ENCODE measurements at places on chromosomes 12 and 14.

DNA sequence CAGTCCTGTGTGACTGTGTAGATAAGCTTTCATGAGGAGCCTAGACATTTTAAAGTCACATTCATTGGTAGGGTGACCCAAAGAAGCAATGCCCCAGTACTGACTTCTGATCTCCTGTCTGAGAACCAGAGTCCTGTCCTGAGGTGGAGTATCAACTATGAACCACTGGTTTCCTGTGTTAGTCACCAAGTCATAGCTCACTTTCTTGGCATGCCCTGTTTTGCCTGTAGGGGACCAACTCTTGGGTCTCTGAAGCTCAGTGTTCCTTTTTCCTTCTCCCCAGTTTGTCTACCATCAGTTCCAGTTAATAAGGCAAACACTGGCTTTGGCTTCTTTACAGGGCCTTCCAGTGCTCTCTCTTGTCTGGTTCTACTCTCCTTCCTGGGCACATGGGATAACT lies 97.4 kb downstream of the C12orf75 start:
- DNase-seq, result no peak

DNA sequence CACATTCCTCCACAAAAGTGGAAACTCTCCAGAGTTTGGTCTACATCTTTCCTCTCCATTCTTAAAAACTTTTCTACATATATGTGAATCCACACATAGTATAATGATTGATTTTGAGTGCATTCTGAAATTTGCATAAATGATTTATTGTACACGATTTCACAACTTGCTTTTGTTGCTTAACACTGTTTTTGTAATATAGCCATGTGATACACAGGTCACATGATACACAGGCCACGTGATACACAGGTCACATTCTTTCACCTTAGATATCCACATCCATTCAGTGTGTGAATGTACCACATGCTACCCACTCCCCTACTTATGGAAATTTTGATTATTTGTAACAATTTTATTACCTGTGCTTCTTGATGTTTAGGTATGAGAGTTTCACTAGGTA lies 319.1 kb downstream of the ZFP36L1 start:
- DNase-seq, result no peak

DNA sequence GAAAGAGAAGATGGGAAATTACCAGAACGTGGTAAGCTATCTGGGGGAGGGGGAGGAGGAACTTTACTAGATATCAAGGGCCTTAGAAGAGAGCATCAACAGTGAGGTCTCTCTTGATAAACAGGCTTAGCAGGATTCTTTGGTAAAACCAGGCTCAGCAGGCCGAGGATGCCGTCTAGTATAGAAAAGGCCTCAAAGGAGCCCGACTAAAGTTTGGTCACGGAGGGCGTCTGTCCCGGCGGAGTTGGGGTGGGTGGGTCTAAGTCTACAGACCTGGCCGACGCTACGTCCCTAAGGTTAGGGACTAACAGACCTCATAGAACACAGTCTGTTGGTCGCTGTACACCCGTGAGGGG lies 538 bp upstream of the TIGAR start:
- DNase-seq, result no peak

DNA sequence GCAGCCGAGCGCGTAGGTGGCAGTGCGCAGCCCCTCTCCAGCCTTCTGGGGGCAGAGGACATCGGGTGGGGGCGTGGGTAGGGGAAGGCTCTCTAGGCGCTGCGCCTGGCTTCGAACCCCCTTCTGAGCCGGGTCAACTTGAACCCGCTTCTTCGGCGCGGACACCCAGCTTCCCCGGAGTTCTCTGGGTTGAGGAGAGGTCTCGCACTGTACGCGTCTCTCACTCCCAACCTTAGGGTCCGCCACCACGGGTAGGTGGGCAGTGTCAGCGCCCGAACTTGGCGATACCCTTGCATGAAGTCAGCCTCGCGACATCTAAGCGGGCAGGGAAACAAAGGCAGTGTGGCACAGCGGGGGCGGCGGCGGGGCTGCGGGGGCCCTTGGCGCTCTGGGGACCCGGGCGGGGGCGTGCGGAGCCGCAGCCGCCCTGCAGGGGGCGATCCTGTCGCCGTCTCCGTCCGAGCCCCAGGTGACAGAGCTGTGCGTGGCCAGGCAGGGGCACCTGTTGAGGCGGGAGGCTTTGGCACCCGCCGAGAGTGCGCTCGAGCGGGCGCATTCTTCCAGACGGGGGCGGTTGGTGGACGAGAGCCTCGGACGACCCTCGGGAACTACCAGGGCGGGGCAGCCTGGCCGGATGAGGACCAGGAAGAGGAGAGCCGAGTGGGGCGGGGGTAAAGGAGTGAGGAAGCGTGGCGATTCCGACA lies 1.1 kb downstream of the GALNT16 start:
- DNase-seq, result no peak

- no peak for DNase-seq
These were observed 38.7 kb downstream of the DDX51 start for GRCh38 chr12:132105467-132105866.

GRCh38 chr12:48800971-48801370 lies 12.1 kb upstream of the ADCY6 start:
- no peak for DNase-seq

DNA sequence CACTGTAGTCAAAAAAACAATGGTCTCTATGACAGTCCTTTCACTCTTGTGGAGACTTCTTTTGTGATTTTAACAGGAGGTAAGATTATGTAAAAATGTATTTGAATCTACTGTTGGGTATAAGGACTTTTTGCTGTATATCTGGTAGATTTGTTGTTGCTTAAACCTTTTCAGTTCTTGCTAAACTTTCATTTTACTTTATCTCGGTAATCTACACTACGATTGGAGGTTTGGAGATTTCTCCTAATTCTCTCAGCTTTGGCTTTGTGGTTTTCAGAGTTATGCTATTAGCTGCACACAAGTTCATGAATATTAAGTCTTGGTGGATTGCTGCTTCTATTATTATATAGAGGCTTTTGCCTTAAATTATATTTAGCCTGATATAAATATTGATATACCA lies 116.6 kb upstream of the HIF1A start:
- no peak for DNase-seq

GRCh38 chr12:50925342-50925651 lies 27.0 kb upstream of the HIGD1C start:
- DNase-seq, result no peak

- DNase-seq, result no peak
These were observed 207.5 kb downstream of the ETV6 start for GRCh38 chr12:11856971-11857370.

GRCh38 chr12:100184549-100185145 lies 16.0 kb upstream of the ACTR6 start:
- no peak for DNase-seq

- no peak for DNase-seq
These were observed 110.5 kb downstream of the GPR135 start for GRCh38 chr14:59354666-59355065.

GRCh38 chr12:51082561-51083125 lies 753 bp downstream of the CSRNP2 start:
- DNase-seq, result peak; percentile 10

DNA sequence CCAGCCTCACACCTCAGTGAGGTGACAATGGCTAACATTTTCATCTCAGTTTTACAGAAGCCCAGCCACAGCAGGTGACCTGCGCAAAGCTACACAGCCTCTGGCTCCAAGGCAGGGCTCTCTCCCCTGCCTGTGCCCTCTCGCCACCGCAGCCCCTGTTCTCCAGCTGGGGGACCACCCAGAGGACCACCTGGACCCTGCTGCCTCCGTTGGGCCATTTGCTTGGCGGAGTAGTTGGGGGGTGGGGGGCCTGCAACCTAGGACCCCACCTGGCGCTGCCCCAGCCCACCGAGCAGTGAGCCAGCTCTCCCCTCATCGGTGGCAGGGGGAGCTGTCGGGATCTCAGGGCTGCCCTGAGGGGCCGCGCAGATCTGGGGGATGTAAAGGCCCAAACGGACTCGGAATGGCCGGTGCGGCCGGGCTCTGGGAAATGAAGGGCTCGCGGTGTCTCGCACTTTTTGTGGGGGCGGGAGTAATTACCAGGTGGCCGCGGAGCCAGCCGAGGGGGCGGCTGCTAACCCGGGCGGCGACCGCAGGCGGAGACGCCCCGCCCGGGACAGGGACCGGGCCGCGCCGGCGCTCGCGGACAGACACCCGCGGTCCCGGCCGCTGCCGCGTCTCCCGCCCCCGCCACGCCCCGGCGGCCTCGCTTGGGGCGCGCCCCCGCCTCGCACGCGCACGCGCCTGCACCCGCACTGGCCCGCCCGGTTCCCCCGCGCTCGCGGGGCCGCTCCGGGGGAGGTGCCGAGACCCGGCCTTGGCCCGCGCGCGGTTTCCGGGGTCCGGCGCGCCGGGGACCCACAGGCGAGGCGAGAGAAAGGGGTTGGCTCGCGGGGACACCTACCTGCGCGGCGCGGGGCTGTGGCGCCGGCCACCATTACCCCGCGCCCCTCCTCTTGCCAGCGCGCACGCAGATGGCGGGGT lies 8.6 kb upstream of the GPR68 start:
- no peak for DNase-seq

GRCh38 chr14:42673963-42674362 lies 1067.3 kb downstream of the LRFN5 start:
- DNase-seq, result no peak

DNA sequence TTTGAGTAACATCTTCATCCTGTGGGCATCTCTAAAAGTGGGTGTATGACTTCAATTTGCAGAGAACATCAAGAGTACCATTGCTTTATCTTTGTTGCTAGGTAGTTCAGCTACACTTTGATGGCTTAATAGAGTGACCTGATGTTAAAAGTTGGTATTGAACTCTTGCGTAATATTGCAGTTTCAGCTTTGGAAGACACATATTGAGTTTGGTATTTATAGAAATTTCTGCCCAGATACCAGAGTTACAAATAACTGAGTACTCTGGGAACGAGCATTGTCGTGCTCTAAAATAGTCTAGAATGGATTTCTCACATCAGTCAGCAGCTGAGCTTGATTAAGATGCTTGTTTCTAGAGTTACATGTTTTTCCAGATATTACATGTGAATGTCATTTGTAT lies 24.8 kb upstream of the AKAP5 start:
- no peak for DNase-seq

- DNase-seq, result no peak
These were observed 82.4 kb upstream of the MYF6 start for GRCh38 chr12:80625051-80625450.

DNA sequence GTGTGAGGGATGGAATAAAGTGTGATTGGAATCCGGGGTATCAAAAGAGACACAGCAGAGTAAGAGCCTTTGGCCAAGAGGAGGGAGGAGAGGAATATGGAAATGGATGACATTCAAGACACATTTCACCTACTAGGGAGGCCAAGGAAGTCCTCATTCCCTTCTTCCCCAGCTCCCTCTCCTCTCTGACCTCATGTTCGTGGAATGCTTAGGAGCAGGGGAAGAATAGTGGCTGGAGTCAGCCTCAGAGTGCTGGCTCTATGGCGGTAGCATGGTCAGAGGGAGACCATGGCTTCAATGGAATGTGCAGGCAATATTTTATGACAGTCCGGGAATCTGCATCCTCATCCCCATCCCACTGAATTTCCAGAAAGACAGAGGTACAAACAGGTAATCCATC lies 196.6 kb downstream of the EGLN3 start:
- DNase-seq, result no peak

- DNase-seq, result no peak
These were observed 2.4 kb downstream of the GZMH start for GRCh38 chr14:24607081-24607480.

- DNase-seq, result no peak
These were observed 95.5 kb downstream of the SLC38A6 start for GRCh38 chr14:61076556-61076955.

DNA sequence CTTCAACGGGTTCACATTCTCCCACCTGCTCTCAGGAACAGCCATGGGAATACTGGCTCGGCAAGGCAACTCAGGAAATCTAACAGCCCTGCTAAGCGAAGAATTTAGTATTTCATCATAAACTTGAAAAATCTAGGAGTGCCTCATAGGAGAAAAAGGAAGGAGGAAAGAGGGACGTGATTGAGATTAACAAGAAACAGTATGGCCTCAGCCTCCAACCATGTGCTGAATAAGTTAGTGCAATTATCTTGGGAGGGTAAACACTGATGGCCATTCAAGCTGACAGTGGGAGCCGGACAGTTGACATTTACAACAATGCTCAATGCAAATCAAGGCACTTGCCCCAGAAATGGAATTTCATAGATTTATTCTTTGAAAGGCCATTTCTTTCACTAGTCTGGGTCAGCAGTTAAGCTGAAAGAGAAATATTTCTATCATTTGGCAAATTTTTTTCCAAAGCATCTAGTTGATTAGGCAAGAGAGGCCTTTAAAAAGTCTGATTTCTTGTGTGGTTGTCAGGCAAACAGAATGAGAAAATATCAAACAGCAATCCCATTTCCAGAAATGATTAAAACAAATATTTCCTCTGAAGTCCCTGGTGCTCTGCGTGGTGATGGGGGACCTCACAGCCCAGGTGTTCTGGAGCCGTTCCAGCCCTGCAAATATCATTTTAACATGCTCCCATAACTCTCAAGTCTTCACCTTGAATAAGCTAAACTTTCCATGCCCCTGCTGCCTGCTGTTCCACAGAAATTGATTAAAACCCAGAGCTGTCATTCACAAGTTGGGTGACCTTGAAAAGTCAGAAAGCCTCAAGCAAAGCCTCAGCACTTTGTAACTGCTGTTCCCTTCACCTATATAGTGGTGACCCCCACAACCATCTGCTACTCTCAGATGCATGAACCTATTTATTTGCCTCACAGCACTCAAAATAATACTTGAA lies 121.6 kb downstream of the PHLDA1 start:
- DNase-seq, result no peak

DNA sequence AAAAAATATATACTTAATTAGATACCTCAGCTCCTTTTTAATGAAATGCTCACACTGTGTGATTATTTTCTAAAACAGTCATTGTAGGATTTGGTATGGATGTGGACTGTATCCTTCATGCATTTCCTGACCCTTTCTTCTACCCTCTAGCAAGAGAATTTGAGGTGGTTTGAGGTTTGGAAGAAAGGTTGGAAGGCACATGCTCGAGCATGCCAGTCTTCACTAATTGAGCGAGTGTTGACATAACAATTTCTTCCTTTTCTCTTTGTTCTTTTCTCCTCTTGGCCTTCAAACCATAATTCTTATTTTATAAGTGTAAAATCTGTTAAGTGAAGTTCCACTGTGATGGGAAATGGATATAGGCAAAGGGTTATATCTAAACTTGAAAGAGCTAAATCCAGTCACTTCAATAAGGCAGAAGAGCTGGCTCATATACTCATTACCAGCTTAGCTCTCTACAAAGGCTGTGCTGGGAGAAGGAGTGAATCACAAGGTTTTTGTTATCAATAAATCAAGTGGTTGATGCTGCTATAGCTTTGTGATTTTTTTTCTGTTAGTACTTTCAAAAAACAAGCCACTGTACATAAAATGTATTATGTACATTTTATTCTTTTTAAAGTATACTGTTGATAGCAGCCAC lies 16.2 kb upstream of the PTHLH start:
- DNase-seq, result no peak

DNA sequence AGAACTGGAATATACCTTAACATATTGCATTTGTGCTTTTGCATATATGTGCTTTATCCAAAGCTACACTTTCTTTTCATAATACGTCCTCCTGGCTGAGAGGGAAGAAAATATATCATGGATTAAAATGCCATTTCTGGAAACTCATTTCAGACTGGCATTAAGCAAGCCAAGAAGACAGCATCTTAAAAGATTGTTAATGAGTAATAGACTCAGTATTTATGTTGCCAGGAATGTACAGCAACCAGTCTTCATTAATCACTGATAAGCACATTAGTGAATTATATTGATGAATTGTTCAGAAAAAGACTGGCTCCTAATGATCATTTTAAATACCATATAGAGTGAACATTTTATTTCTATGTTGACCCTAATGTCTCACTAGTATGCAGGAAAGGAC lies 134.9 kb upstream of the IFNG-AS1 start:
- no peak for DNase-seq
